NCI-H146 (cell line): ENCODE measurements at places on chromosomes 4 and X.

DNA sequence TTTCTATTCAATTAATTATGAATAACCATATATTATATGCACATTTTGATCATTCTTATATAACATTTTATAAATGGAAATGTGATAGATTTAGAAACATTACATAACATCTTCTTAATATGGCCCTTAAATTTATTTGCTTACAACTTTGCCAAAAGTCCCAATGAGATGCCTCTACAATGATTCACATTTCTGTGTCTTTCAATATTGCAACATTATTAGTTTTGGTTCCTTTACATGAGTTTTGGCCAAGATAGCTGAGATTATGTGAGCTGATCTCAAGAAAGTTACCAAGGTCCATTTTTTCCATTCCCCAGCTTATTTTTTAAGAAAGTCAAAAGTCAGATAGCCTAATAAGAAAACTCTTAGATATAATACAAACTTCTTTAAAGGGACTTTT, 361.2 kb downstream of the PCDH7 start:
- no peak for DNase-seq

DNA sequence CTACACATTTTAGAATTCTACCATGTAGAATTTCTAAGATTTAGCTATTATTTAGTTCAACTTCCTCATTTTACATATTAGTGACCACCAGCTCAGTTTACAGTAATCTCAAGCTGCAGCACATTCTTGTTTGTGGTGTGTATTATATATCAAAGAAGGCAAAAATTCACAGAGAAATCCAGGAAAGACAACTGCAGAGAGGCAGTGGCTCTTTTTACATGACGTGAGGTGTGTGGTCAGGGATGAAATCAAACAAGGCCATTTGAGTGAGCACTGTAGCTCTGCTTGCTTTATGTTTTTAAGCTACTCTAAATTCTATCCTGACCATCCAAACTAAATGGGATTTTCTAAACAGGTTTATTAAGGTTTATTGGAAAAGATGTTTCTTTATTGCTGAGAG, 71.1 kb downstream of the COL25A1 start:
- DNase-seq, result no peak

DNA sequence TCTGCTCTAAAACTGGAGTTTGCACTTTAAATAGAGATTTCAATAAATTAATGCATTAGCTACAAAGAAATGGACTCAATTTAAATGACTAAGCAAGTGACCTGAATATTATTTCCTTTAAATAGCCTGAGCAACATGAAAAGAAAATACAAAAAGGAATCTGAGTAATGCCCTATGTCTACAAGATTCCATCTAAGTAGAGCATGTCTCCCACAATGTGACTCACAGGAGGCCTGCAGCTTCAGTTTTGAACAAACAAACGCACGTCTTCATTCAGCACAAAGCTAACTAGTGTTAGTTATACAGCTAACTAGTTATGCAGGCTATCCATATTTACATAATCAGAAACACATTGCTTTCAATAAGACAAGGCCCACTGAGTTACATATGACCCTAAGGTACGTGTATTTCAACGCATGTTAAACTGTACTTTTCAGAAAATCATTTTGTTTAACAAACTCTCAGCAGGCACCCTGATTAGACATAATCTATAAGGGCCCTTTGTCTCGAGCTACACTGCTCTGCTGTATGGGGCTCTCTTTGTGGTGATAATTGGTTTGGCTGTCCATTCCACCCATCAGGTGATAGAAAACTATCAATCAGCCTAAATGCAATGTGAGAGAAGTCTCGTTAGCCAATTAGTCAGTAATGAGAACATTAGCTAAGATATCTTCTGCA, 116.5 kb downstream of the MAML3 start:
- DNase-seq, result peak; percentile 79

DNA sequence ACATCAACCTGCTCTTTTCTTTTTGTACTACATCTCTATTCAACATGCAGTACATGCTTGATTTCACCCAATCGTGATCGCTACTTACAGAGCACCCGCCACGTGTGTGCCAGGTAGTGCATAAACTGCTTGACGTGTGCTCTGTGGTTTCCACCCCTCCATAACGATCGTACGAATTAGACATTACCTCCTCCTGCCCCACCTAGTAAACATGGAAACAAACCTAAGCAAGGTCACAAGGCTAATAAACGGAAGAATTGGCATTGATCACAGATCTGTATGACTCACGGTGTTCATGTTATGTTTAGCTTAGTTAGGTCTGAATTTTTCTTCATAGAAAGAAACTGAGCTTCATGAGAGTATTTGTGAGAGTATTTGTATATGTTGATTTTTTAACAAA, 64.1 kb downstream of the STX18 start:
- no peak for DNase-seq

- DNase-seq, result no peak
These were observed 129.7 kb upstream of the SMAD1 start for GRCh38 chr4:145351922-145352321.

GRCh38 chr4:66034671-66035070, 364.4 kb upstream of the EPHA5 start:
- peak; percentile 77 for DNase-seq
